Activated T-helper 17 cell treated with anti-CD3 and anti-CD28 coated beads, Interleukin-2, amount 50 U/mL, for 72 hours (primary cell): ENCODE measurements at places on chromosomes 6 and 20.

DNA sequence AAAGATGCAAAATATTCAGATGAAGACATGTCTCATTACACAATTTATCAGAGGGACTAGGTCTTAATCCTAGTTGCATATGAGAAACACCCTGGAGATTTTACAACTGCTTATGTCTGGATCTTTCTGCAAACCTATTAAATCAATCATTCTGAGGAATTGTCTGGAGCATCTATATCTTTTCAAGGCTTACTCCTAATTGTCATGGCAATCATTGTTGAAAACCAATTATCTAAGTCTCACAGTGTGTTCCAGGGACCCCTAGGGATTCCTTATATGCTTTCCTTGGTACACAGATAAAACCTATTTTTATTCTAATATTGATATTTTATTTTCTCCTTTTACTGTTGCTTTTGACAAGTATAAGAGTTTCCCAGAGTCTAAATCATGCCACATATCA is 696.9 kb upstream of the EYS start:
- ATAC-seq = no peak

GRCh38 chr6:15573384-15573783 is 89.4 kb downstream of the DTNBP1 start:
- ATAC-seq = no peak

- ATAC-seq = no peak
Measured at GRCh38 chr6:70270287-70271005, 32.4 kb downstream of the COL9A1 start.

DNA sequence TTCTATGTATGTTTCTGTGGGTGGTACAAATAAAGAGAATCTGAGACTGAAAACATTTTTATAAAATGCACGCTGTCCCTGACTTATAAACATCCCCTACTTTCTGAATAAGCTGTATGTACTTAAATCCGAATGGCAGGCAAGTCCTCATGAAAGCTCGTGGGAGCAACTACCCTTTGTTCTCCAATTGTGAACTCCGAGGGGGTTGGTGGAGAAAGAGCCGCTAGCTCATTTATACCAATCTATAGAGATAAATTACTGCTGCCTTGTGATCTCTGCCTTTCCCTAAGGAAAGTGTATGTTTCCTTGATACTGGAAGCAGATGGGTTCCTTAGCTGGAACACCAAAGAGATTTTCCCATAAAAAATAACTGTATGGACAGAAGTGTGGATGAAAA is 84.5 kb downstream of the GJA10 start:
- no peak for ATAC-seq

GRCh38 chr6:18016133-18016532 is 28.7 kb upstream of the KIF13A start:
- ATAC-seq = no peak

- no peak for ATAC-seq
Measured at GRCh38 chr6:98469141-98469540, 365.2 kb upstream of the POU3F2 start.

DNA sequence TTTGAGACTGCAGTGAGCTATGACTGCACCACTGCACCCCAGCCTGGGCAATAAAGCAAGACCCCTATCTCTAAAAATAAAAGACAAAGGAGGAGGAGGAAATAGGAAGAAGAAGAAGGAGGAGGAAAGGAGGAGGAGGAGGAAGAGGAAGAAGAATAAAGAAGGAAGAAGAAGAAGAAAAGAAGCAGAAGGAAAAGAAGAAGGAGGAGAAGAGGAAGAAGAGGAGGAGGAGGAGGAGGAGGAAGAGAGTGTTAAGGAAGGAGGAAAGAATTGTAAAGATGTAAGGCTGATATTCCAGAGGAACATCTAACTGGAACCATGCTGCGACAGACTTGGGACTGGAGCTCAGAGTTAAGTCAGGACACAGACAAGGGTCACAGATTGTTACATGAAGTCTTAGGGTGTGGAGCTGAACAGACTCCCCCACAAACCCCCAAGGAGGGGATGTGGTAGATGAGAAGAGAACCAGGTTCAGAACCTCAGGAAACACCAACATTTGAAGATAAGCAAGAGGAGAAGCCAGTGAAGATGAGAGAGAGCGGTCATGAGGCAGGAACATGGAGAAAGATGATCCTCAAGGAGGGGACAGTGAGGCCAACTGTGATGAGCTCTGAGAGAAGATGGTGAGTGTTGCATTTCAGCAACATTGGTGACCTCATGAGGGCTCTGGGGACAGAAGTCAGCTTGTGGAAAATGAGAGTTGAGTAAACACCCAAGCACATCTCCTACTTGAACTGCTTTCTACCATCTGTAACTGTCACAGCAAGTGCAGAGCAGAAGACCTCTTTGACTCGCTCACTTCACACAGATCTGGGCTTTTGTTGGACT is 118.2 kb downstream of the CD164 start:
- ATAC-seq = no peak

GRCh38 chr6:63394656-63395308 is 75.0 kb upstream of the LGSN start:
- ATAC-seq = no peak

GRCh38 chr6:56115715-56116114 is 131.7 kb downstream of the COL21A1 start:
- ATAC-seq = no peak

GRCh38 chr6:137737836-137738596 is 129.0 kb upstream of the TNFAIP3 start:
- ATAC-seq = peak; percentile 61

GRCh38 chr20:44615169-44615791 is 32.9 kb downstream of the PKIG start:
- ATAC-seq = peak; percentile 18

DNA sequence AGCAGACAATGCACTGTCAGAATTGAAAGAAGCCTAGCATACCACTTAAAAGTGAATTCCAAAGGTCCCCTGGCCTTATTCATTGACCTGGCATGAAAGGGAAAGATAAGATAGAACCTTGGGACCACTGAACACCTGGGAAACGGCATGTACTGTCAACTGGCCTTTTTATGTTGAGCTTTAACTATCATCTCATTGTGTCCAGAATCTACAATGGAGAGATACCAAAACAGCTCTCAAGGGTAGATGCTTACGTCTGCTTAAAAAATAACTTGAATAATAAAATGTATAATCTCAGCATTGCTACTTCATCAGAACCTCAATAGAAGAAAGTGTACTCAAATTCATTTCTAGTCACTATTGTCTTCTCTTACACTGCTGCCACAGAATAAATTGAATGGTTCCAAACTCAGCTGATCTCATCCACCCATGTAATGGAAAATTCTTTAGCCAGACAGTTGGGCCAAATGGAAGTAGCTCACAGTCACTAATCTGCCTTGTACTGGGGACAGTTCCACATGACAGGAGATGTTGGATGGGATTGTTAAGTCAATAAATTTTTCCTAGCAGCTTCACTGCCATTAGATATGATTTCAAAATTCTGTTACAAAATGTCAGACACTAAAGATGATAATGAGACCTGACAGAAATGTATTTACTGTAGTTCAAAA is 93.8 kb downstream of the MLIP start:
- no peak for ATAC-seq

- peak; percentile 49 for ATAC-seq
Measured at GRCh38 chr6:90079560-90080490, 185.6 kb downstream of the GJA10 start.

- ATAC-seq = peak; percentile 50
Measured at GRCh38 chr6:169959136-169960002, 207.9 kb downstream of the ERMARD start.

- peak; percentile 70 for ATAC-seq
Measured at GRCh38 chr6:3732345-3733141, 19.0 kb downstream of the PXDC1 start.

DNA sequence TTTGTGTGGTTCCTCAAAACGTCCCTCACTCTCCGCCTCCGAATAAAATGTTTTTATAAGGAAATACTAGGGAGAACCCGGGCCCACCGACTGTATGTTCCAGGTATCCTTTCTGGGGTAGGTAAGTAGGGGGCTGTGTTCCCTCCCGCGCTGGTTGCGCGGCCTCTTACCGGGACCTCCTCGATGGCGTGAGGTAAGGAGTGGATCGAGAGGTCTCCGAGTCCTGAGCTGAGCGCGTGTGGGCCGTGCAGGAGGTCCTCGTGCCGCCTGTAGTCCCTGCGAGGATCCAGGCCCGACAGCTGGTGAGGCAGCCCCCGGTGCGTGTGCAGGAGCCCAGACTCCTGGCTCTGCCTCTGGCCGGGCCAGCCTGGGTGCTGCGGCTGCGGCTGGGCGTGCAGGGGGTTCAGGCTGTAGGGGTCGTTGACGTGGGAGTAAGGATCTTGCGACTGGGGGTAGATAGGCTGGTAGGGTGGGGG is 5.1 kb downstream of the TFAP2A start:
- ATAC-seq = no peak

DNA sequence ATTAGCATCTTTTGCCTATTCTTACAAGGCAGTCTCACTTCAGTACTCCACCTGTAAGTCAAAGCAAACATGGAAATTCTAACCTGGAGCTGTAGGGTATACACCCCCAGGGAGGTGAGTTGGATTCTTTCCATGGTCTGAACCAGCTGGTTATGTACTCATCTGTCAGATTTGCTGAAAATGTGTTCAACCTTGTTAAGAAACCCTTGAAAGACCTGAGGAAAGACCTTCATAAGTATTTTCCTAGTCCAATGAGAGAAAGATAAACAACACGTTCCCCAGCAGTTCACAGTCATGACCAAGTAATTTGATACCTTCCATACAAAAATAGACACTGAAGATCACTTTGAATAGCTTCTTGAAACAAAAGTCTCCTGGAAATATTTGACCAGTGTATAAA is 42.5 kb downstream of the ID4 start:
- no peak for ATAC-seq

GRCh38 chr20:54320148-54320607 is 112.3 kb downstream of the PFDN4 start:
- ATAC-seq = peak; percentile 59

- no peak for ATAC-seq
Measured at GRCh38 chr6:159739341-159739740, 12.0 kb downstream of the WTAP start.

- ATAC-seq = peak; percentile 8
Measured at GRCh38 chr6:127515234-127515793, 3.8 kb downstream of the MTCL3 start.

GRCh38 chr6:88048578-88048977 is 937 bp downstream of the SPACA1 start:
- ATAC-seq = no peak

DNA sequence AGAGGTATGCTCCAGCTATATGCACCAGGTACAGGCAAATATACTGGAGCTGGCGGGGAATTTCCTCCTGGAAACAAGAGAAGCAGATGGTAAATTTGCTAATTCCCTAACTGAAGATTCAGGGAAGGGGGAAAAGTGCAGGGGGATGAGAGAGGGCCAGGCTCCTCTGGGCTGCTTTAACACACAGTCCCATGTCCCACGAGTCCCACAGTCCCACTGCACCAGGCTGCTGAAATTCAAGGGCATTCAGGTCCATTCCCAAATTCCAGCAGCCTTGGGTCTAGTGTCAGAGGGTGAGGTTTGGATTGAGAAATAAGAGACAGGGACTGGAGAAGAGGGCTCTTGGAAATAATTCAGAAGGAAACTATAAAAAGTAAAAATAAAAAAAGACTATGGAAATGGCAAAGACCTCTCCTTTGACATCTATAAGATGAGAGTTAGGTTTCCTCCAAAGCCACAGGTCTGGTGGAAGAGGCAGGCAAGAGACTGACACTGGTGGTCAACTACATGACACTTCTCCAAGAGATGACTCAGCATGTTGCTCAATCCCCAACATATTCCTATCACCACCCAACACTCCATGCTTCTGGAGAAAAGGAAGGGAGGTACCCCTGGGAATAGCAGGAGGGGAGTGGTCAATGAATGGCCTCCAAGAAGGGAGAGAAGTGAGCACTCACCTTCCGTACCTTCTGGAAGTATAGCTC is 69.2 kb downstream of the TRAM2 start:
- no peak for ATAC-seq

DNA sequence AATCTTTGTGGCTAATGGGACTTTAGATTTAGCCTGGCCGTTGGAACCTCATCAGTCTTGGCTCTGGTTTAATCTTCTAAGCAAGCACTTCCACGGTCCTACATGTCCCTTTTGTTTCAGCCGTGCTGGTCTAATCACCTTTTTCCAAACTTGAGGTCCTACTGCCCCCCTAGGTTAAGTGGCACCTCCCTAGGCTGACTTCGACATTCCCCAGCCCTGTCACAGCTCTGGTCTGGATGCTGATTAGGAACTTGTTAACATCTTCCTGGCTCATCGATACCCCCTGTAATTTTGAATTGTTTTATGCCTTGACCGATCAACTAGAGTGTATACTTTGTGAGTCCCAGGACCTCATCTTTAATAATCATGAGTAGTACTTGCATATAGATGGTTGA is 56.6 kb downstream of the OTOR start:
- ATAC-seq = no peak

DNA sequence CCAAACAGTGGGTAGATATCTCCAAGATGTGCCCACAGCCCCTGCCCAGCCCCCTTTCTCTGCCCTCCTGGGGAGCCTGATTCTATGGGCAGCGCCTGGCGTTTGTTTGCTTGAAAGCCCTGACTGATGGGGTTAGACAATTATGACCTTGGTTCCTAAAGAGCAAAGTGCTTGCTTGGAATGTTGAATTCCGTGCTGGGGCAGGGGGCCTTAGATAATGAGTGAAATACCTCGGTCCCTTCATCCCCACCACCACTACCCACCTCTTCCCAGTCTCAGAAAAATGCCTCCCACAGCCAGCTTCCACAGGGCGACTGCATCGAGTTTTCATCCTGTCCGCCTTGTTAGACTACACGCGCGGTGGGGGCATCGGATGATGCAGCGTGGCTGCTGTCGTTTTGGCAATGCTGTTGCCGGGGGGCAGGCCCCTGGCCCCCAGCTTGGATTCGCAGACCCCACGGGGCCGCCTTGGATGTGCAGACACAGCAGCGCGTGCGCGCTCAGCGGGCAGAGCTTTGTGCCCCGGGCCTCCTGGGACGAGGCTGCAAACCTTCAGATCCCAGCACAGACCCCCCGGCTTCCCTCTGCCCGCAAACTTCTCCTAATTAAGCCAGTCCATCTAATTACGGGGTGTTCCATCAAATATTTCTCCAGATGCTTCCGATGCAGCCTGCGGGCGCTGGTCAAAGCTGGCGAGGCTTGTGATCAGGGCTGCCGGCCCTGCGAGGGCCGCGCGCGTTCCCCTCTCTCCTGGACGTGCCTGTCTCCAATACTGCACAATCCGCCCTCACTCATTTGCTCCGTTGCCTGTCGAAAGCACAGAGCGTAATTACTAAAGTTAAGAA is 86.1 kb downstream of the LINC00237 start:
- ATAC-seq = no peak

DNA sequence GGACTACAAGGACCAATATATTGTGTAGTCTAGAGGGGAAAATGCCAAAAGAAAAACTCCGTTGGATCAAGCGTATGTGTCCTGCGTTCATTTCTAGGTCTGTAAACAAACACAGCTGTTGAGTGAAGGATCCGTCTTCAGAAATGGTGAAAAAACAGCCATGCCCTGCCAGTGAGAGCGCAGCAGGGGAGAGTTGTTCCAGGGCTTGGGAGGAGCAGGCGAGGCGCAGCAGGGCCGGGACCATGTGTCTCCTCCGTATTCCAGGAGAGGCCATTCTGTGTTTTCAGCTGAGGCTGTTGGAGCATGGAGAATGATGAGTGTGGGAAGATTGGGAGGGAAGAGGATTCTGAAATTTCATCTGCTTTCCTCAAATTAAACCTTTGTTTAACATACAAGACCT is 38.0 kb downstream of the BMP6 start:
- ATAC-seq = no peak
